ENCODE measurements at places on chromosomes 6 and 20.

GRCh38 chr6:161443848-161444247 is 170.0 kb upstream of the AGPAT4 start:
- peak; percentile 72 for DNase-seq

- DNase-seq: no peak
Observed at GRCh38 chr20:34771680-34772081, 53.8 kb downstream of the NCOA6 start.

GRCh38 chr6:127403636-127404035 is 55.6 kb downstream of the KIAA0408 start:
- no peak for DNase-seq

- DNase-seq: no peak
Observed at GRCh38 chr20:58471193-58472164, 43.7 kb downstream of the APCDD1L start.

GRCh38 chr20:46122516-46123481 is 4.7 kb downstream of the CD40 start:
- no peak for DNase-seq

DNA sequence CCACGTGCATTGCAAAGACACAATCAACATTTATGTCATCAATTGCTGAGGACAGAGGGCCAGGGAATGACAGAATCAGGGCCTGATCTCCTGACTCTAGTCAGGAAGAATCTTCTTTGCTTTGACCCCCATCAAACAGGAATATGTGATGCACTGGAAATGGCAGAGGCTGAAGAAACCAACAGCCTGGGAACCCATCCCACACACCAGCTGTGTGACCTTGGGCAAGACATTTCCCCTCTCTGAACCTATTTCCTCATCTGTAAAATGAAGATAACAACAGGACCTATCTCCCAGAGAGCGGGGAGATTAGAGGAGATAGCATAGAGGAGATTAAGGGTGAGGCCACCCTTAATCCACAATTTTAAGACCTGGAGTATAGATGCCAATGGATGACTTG is 1.5 kb downstream of the HNF4A start:
- DNase-seq: no peak

GRCh38 chr20:29427201-29428060 is 1830.0 kb upstream of the DEFB115 start:
- DNase-seq: no peak

- DNase-seq: no peak
Observed at GRCh38 chr20:44495257-44495656, 19.6 kb downstream of the TTPAL start.

DNA sequence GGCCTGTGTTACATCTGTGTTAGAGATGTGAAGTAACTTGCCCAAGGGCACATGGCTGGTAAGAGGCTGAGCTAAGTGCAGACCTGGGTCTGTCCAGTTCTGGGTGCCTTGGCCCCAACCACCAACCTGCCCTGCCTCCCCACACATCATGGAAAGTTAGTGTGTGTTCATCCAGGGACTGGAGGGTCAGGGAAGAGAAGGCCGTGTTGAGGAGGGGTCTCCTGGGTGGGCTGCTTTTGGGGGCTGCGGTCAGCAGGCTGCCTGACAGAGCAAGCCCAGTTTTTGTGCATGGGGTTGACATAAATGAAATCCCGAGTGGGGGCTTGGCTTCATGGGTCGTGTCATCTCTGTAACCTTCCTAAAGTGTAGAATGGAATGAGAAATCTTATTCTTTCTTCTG is 10.9 kb downstream of the PYGB start:
- DNase-seq: no peak

GRCh38 chr6:113160306-113161017 is 696.7 kb upstream of the MARCKS start:
- DNase-seq: no peak

- peak; percentile 4 for DNase-seq
Observed at GRCh38 chr6:150685860-150686259, 86.2 kb downstream of the PLEKHG1 start.

- no peak for DNase-seq
Observed at GRCh38 chr6:138290423-138290962, 72.2 kb upstream of the PBOV1 start.

- DNase-seq: no peak
Observed at GRCh38 chr20:59772373-59772705, 161.1 kb downstream of the SYCP2 start.

GRCh38 chr20:49431329-49431728 is 51.1 kb downstream of the KCNB1 start:
- DNase-seq: no peak

DNA sequence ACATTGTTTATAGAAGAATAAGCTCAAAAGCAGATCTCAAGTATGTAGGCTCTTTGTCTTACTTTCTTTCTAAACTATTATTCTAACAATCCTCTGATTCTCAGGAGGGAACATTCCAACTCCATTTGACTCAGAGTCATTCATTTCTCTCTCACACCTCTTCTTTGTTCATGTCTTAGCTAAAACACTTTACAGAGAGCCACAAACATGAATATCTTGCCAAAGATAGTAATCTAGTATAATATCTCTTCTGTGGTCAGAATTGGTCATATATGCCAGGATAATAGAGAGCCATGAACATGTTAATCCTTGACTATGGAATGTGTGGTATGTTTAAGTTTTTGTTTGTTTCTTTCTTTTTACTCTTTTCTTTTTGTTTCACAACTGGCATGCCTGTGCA is 456.0 kb upstream of the PTCHD4 start:
- DNase-seq: no peak

- DNase-seq: no peak
Observed at GRCh38 chr6:110544472-110544871, 68.1 kb upstream of the SLC22A16 start.

DNA sequence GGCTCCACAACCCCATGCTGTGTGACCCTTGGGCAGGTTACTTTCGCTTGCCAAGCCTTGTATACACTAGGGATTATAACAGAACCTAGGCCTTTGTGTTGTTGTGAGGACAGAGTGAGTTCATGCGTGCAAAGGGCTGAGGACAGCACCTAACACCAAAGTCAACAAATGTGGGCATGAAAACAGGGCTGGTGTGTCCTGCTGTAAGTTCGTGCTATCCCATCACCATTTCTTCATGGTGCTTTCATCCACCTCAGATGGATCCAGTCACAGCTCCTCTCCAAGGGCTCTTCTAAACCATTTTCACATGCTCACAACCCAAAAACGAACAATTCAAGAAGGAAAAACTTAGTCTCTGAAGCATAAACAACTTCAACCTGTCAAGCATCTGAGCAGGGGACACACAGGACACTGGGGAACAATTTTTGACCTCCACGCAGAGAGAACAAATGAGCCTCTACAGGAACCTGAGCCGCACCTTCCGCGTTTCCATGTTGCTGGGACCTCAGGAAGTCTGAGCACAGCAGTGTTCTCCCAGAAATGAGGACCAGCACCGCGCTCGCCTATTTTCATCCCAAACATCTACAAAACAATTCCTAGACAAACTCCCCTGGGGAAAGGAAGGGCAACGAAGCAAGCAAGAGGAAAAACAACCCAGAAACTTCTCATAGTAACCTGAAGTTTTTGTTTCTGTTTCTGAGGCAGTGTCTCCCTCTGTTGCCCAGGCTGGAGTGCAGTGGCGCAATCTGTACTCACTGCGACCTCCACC is 3.1 kb downstream of the LRP11 start:
- DNase-seq: no peak

DNA sequence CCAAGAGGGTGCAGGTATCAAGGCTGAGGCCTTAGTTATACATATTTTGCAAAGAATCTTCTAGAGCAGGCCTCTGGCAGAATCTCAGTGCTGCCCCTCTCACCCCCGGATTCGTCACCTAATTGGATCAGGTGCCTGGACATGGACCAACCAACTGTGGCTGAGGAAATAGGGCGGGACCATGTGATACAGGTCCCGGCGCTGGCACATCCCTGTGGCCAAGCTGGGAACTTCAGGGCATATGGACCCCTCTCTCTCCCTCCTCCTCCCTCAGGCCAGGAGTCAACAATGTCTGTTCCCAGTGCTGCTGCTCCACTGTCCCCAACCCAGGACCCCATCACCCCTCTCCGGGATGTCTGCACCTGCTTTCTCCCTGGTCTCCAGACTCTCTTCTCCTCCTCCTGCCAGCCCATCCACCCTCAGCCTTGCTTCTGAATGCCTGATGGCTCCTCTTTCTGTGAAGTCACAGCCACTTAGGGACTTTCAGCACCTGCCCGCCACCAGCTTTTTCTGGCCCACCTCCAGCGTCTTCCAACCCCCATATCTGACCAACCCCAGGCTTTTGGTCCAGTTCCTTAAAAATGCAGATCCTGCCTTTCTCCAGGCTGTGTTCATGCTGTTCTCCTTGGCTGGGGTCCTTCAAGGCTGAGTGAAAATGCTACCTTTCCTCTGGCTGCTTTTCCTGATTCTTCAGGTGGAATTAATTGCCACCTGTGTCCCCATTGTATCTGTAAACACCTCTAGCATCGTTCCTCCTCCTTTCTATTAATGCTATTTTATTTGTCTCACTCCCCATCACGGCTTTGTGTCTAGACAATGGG is 19.0 kb upstream of the MLN start:
- no peak for DNase-seq

- DNase-seq: peak; percentile 90
Observed at GRCh38 chr6:112503091-112503596, 156.0 kb downstream of the RFPL4B start.

- DNase-seq: no peak
Observed at GRCh38 chr6:126048635-126049034, 62.3 kb downstream of the TRMT11 start.

- no peak for DNase-seq
Observed at GRCh38 chr20:4560667-4561066, 161.0 kb upstream of the PRND start.

DNA sequence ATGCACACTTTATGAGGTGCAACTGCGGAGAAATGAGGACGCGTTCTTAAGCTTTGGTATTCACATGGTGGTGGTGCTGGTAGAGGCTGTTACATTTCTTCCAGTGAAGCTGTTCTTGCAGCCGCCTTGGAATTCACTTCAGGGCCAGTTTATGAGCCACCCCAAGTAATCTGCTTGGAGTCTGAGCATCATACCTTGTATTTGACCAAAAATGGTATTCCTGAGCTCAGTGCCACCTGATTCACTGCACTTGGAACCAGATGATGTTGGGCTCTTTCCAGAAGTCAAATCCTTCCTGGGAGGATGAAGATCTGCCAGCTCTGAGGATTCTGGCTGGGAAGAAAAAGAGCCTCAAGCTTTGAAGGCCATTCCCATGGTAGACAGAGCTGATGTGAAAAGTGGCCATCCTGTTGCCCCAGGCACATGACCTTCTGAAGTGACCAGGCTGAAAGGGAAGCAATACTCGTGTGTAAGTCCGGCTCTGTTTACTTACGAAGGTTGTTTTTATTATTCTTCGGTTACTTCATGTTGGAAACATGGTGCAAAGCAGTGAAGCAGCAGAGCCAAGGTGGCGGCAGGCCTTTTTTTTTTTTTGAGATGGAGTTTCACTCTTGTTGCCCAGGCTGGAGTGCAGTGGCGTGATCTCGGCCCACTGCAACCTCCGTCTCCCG is 7.7 kb downstream of the MANBAL start:
- DNase-seq: no peak

DNA sequence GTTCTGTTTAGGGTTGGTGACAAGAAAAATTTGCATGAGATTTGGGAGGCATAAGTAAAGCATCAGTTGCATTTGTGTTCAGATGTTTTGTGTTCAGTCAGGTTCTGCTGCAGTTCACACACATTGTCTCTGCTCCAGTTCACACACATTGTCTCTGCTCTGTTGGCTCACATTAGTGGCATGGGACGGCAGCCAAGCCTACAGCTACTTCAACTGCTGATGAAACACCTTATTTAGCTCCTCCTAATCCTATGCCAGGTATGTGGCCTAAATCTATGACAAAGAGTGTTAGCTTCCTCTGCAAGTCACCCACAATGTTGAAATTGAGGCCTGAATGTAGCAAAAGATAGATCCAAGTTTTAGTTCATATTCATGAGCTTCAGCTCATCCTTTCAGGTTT is 278.1 kb upstream of the SYNCRIP start:
- no peak for DNase-seq

DNA sequence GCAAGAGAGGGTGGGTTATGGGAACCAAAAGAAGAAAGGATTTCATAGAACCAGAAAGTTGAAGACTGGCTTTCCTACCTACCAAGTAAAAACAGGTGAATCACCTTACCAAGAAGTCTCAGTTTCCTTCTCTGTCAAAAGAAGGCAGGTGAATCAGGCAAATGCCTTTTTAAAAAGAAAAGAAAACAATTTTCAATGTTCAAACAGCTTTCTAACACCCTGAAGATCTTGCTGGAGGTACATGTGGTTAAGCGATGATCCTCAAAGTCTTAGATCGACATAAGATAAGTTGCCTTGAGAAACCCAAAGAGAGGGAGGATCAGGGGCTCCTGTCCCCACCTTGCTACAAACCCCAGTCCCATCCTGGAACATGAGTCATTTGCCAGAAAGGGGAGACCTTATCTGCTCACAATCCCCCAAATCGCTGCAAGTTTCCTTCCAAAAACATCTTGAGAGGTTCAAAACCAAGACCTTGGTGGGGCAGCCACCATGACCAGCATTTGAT is 71.6 kb downstream of the NFATC2 start:
- DNase-seq: no peak

All from NCI-H1048 (cell line).